ENCODE measurements at places on chromosomes 5 and 9.
A peak's percentile ranks its signal among the peaks of the same experiment; 100 is the strongest.

GRCh38 chr9:3578786-3579185 is 53.0 kb upstream of the RFX3 start:
- no peak for DNase-seq

- DNase-seq: no peak
Observed at GRCh38 chr9:84940294-84940693, 270.8 kb downstream of the NTRK2 start.

GRCh38 chr5:1985781-1986180 is 103.1 kb upstream of the IRX4 start:
- no peak for DNase-seq

- DNase-seq: no peak
Observed at GRCh38 chr5:6652025-6652424, 18.8 kb downstream of the SRD5A1 start.

DNA sequence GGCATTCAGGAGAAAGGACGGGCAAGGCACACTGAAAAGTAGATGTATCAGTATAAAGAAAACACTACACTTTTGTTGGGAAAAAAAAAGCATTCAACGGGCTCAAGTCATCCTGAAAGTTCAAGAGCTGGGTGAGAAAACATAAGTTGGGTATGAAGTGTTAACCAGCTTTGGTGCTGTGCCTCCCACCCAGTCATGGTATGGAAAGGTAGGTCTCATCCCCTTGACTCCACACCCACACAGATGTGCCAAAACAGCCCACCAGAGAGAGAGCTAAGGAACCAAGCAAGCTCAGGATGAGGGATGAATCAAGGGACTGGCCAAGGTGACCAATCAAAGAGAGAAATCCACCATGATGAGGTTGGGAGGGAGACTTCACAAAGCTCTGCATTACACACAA is 54.7 kb downstream of the ESM1 start:
- DNase-seq: peak; percentile 26

GRCh38 chr9:131666774-131667173 is 73.1 kb downstream of the RAPGEF1 start:
- no peak for DNase-seq

GRCh38 chr5:68381909-68382308 is 166.4 kb downstream of the PIK3R1 start:
- DNase-seq: no peak

GRCh38 chr9:127862075-127863011 is 7.9 kb upstream of the ENG start:
- DNase-seq: no peak

DNA sequence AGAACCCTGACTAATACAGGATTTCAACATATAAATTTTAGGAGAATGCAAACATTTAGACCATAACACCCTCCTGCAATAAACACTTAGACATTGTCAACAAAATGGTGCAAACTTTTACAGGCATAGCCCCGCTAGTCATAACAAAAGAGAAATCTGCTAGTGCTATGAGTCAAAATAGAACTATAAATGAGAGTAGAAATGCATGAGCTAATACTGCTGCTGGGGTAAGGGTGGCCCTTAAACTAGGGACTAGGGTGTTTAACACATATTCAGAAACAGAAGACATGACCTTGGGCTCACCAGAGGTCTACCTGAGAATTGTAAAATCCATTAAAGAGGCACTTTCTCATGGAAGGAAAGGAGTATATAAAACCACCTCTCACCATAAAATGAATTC is 131.6 kb downstream of the TLR4 start:
- DNase-seq: no peak

GRCh38 chr9:21144603-21145002 is 3.0 kb upstream of the IFNW1 start:
- no peak for DNase-seq

GRCh38 chr5:1330146-1330846 is 14.6 kb downstream of the CLPTM1L start:
- DNase-seq: no peak

DNA sequence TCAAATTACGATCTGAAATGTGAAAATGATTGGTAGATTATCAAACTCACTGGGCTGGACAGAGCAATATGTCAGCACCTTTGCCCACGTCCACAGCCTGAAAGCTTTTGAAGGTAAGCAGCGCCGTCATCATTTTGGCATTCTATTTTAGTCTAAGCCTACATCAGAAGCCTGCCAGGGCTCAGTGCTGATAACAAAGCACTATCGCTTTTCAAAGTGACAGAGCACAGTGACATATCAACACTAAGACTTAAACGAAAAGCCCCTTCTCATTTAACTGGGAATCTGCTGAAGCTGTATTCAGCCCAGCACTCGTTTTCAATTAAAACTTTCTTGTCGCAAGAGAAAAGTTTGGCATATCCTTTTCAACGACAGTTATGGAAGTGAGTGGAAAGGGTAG is 1076.3 kb downstream of the PTPRD start:
- no peak for DNase-seq

DNA sequence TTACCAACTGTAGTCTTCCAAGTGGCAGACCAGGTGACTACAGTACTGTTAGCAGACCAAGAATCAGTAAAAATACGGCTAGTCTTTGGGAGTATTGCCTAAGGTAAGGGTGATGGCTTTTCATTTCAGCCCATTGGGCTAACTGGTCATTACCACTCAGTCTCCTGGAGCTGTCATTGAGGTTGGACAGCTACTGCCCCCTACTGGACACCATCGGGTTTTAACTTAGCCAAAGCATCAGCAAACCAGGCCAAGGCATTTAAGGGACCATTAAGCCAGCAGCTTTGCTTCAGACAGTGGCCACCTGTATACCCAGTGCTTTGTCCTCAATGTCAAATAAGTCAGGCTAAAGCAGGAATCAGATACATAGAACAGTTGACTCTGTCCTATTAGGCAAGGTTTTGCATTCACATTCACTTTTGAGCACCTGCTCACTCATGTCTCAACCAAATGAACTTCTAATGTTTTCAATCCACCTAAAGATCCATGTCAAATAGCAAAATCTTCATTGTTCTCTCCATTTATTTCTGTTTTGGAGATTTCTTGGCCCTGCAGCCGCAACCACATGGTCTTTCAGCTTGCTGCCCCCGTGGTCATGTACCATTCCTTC is 117.2 kb downstream of the INVS start:
- DNase-seq: peak; percentile 43

DNA sequence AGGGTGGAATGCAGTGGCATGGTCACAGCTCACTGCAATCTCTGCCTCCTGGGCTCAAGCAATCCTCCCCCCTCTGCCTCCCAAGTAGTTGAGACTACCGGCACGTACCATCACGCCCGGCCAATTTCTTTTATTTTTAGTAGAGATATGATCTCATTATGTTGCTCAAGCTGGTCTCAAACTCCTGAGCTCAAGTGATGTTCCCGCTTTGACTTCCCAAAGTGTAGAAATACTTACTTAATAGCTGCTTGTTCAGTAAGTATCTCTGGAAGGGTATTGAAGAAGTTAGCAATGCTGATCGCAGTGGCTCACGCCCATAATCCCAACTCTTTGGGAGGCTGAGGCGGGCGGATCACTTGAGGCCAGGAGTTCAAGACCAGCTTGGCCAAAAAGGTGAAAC is 35.7 kb upstream of the PLIN2 start:
- no peak for DNase-seq

DNA sequence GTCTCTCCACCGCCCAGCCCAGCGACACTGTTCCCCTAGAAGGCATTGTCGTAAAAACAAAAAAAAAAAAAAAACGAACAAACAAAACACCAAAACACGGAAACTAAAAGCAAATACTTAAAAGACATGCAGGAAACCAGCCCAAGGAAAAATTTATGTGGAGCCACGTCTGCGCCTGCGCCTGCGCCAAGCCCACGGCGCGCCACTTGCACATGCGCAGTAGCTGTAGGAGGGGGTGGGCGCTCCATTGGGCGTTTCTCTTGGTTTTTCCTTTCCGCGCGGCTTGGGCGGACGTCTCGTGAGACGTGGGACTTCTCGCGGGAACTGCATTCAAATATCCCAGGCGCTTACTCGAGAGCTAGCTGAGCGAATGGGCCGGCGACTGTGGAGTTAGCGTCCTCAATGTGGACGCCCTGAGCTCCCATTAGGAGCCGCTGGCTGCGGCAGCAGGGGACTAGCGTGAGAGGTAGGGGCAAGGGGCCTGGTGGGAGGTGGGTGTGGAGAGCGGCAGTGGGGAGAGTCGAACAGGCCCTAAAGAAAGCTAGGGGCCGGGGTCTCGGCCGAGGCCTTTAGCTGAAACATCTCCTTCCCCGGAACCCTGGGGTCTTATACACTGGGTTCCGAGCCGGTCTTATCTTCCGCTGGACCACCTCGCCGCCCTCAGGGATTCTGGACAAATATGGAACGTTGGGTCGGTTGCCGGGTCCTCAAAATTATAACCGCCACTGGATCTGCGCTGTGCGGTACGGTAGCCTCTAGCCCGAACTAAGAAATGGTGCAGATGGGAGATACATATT is at the start of gene SPDL1:
Gene SPDL1, plus strand, starts transcription at position 350 of the 797 bp plus-strand sequence. CDS start 4,644 bp downstream, outside the sequence.
- DNase-seq: peak; percentile 89

DNA sequence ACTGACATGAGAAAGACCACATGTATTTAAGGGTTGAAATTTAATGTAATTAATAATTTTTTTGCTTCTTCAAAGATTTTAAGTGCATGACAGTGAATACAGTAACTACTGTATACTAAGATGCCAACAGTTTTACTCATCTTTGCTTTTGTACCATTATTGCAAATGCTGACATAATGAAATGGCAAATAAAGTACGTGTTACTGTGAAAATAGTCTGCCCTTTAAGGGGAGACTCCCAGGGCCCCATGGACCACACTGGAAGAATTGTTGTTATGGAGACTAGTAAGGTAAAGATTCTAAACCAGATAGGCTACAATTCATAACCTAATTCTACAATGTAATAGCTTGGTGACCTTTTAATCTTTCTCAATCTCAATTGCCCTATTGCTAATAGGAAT is 84.7 kb downstream of the NR3C1 start:
- DNase-seq: no peak

- no peak for DNase-seq
Observed at GRCh38 chr5:10684303-10685086, 76.5 kb downstream of the DAP start.

DNA sequence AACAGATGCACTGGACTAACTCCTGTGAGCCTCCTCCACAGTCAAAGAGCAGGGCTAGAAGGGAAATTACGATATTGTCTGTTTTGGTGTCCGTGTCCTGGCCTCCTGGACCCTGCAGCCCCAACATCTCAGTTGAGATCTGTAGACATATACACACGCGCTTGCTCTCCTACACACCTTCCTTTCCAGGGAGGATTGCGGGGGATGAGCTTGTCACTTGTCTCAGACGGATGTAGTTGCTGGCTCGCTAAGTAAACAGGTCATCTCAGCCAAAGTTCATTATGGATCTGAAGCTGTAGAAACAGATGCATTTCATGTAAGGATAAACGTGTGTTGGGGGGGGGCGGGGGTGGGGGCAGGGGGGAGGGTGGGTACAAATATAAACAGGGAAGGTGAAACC is 549.3 kb downstream of the CCDC171 start:
- no peak for DNase-seq

GRCh38 chr5:157607371-157608161 is 32.0 kb upstream of the ADAM19 start:
- peak; percentile 64 for DNase-seq

- DNase-seq: no peak
Observed at GRCh38 chr9:81132796-81133195, 556.6 kb downstream of the TLE1 start.

DNA sequence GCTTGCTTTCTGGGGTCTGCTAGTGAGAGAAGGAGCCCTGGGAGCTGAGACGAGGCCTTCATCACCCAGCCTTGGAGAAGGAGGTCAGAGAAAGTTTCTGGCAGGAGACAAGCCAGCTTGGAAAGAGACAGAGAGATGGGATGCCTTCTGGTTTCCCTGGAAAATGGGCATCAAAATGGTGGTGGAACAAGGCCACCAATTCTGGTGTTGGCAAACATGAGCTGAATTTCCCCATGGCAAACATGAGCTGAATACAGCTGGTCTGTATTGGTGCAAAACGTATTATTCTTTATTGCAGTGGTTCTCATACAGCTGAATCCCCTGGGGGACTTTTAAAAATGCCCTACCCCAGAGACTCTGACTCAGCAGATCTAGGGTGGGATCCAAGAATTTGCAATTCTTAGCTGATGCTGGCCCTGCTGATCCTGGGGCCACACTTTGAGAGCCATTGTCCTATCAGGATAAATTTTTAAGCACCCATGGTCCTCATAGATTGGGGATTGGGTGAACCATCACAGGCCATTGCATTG is 39.1 kb upstream of the S1PR3 start:
- no peak for DNase-seq

GRCh38 chr5:98770209-98770910 is 3.1 kb upstream of the RGMB start:
- DNase-seq: no peak

- DNase-seq: no peak
Observed at GRCh38 chr5:176740702-176741496, 69.5 kb upstream of the UNC5A start.

- DNase-seq: no peak
Observed at GRCh38 chr5:60195083-60195482, 301.6 kb upstream of the PDE4D start.

DNA sequence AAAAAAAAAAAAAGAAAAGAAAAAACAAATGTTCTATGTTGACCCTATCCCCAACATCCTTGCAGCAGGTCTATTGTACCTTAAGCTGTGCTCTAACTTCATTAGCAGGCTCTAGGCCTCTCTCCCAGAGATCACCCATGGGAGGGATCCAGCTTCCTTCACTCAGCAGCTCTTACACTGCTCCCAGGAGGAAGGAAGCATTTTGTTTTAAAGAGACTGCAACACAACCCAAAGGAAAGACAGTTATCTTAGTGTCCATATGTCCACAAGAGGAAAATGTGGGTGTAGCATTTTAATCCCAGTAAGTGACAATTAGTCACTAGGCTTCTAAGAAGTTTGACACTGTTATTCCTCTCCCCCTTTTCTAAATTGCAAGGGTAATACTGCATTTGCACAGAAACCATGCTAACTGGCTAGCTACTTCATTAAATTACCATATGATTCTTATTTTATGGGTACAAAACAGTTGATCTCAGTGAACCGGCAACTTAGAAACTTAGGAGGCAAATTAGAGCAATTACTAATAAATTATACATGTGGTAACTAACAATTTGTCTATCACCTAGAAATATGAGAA is 58.8 kb downstream of the MARCHF3 start:
- DNase-seq: no peak

DNA sequence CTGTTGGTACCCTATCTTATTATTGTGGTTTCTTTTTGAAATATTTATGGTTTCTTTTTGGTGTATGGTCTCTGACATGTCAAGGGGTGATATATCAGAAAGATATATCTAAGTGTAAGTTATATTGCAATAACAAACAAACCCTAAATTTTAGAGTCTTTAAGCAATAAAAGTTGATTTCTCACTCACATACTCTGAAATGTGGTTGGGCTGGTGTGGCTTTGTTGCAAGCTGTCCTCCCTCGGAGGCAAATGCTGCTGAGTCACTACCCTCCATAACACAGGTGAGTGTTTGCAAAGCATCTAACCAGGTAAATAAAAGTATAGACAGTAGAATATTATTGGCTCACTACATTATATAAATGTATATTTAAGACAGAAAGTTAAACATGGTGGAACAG is 253.2 kb downstream of the CDH18 start:
- no peak for DNase-seq

GRCh38 chr5:74112372-74113195 is 486.6 kb downstream of the ARHGEF28 start:
- no peak for DNase-seq
